Placental pericyte (primary cell): ENCODE measurements at places on chromosomes 11 and 22. TPM values are rescaled to one million over a fixed set of nuclear protein-coding genes. Genes with fewer than 3 reads are reported as not detected.

Gene PPME1
- 22.5 and 38.5 TPM in 2 replicates for total RNA-seq

Gene OR8G5
- total RNA-seq = not detected in 2 replicates

Gene OR8H3
- not detected in 2 replicates for total RNA-seq

Gene TLCD5
- total RNA-seq = 6.6 and 16.0 TPM in 2 replicates

Gene UBE2L6
- total RNA-seq = 39.4 and 57.1 TPM in 2 replicates

Gene YDJC
- 21.0 and 44.0 TPM in 2 replicates for total RNA-seq

Gene PRDM11
- 3.4 and 5.7 TPM in 2 replicates for total RNA-seq

Gene ZNF280B
- 1.6 and 2.0 TPM in 2 replicates for total RNA-seq

Gene CRYAB
- 0.66 and 2.4 TPM in 2 replicates for total RNA-seq

Gene PCNX3
- 43.8 and 54.0 TPM in 2 replicates for total RNA-seq

Gene LMO2
- 1.0 TPM in 1 of 2 replicates, not detected in the other for total RNA-seq

Gene UCP3
- 0.44 and 0.72 TPM in 2 replicates for total RNA-seq

Gene KRTAP5-9
- not detected in 2 replicates for total RNA-seq

Gene HTR3B
- not detected in 2 replicates for total RNA-seq

Gene TTC36
- total RNA-seq = 0.22 and 0.86 TPM in 2 replicates

Gene NXPE1
- not detected in 2 replicates for total RNA-seq

Gene ACCSL
- not detected in 2 replicates for total RNA-seq
